ENCODE measurements at places on chromosomes 5 and 9. TPM values are rescaled to one million over a fixed set of nuclear protein-coding genes. Genes with fewer than 3 reads are reported as not detected.

CCDC180 gene
- 0.25 TPM for total RNA-seq

CDH6 gene
- 0.10 TPM for total RNA-seq

GRM6 gene
- total RNA-seq: not detected

CTSV gene
- 12.4 TPM for total RNA-seq

CCDC192 gene
- not detected for total RNA-seq

CAPSL gene
- total RNA-seq: not detected

DBH gene
- not detected for total RNA-seq

CENPK gene
- 33.5 TPM for total RNA-seq

SLC25A48 gene
- total RNA-seq: 0.21 TPM

FBN2 gene
- total RNA-seq: 18.2 TPM

KCNN2 gene
- total RNA-seq: 0.15 TPM

CCDC112 gene
- 7.5 TPM for total RNA-seq

Data from A549 treated with DMSO at 1 μM for 4 hours (cell line).